ENCODE measurements at places on chromosomes 3 and 15.

- no peak for DNase-seq
Measured at GRCh38 chr3:195060531-195061291, 210.2 kb downstream of the XXYLT1 start.

- DNase-seq = no peak
Measured at GRCh38 chr3:9721700-9722060, 9.9 kb upstream of the BRPF1 start.

DNA sequence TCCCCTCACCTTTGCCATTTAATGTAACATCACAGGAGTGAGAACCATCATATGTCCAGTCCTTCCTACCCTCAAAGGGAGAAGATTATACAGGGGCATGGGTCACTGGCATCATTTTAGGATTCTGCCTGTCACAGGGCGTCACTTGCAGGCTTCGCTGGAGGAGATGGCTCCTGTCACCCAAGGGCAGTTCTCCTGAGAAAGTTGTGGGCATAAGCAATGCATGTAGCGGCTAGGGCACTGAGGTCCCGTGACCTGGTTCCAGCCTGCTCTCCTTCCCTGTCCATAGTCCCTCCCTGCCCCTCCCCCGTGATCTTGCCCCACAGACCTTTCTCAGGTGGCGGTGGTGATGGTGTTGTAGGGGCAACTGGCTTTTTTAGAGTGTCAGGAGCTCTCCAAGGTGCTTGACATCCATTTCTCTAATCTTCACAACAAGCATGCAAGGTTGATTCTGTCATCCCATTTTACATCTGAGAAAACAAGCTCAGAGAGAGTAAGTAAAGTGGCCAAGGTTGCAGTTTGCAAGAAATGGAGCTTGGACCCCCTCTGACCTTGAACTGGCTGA, 241.5 kb upstream of the CTDSPL start:
- DNase-seq = no peak

DNA sequence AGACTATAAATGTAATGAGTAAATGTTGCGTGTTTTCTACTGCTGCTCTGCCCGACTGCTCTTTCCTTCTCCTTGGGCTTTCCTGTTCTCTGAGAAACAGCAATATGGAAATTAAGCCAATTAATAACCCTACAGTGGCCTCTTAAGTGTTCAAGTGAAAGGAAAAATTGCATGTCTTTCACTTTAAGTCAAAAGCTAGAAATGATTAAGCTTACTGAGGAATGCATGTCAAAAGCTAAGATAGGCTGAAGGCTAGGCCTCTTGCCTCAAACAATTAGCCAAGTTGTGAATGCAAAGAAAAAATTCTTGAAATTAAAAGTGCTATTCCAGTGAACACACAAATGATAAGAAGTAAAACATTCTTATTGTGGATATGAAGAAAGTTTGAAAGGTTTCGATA, 55.0 kb downstream of the ATP2C1 start:
- DNase-seq = no peak

DNA sequence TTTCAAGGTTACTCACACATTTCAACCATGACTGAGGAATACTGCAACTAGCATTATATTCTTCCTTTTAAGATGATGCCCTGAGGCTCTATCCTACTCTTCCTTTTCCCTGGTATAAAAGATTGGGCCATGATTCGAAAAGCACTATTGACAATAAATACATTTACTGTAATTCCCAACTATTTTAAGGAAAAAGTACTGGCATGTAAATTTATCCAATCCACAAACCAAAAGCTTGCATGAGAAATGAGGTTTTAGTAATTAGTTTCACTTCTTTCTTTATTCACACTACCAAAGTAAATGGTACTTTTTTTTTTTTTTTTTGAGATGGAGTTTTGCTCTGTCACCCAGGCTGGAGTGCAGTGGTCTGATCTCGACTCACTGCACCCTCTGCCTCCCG, 310.2 kb downstream of the LRRC3B start:
- DNase-seq = no peak

GRCh38 chr3:135176881-135177280, 381.8 kb downstream of the EPHB1 start:
- DNase-seq = no peak

DNA sequence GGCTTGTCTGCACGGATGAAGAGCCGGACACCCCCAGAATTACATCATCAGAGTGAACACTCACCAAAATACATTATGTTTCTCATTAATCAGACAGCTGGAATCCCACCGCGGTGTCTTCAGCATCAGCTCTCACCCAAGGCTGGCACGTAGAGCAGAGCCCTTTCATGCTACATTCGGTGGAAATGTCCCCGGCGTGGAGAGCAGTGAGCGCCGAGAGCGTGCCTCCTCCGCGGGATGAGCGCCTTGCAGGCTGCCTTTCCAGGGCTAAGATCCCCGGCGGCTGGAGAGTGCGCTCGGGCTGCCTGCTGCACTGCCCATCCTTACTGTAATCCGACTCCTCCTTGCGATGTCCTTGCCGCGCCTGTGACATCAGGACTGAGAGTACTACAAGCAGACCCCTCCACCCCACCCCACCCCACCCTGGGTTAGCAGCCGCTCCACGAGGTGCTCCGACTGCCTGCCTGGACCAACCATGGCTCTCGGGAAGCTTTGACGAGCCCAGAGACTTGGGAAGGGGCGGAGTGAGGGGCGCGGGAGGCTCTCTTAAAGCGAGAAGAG, at the start of gene ZNF385D:
TSS of gene ZNF385D (minus strand) at position 380 of the 561 bp plus-strand sequence. CDS start at position 86, 294 bp downstream.
- no peak for DNase-seq

GRCh38 chr15:57236561-57237300, 139.6 kb upstream of the CGNL1 start:
- DNase-seq = no peak

GRCh38 chr3:112020674-112021085, 13.9 kb upstream of the TMPRSS7 start:
- no peak for DNase-seq
